Heart right ventricle (tissue), 16 donors: ENCODE measurements at places on chromosomes 16 and 17. TPM values are rescaled to one million over a fixed set of nuclear protein-coding genes. Genes with fewer than 3 reads are reported as not detected.

TBC1D3B gene
- total RNA-seq: 2.1 TPM

GRCh38 chr17:45246861-45247428 is 14.9 kb downstream of the SPATA32 start:
- no peak for DNase-seq
- peak overlapping the region; percentile 55 for H3K27ac ChIP-seq
- H3K4me3 ChIP-seq: peak overlapping the region; percentile 63
- no peaks in the 10 kb centered on the region for H3K27me3 ChIP-seq
- H3K36me3 ChIP-seq: no peaks in the 10 kb centered on the region

DNA sequence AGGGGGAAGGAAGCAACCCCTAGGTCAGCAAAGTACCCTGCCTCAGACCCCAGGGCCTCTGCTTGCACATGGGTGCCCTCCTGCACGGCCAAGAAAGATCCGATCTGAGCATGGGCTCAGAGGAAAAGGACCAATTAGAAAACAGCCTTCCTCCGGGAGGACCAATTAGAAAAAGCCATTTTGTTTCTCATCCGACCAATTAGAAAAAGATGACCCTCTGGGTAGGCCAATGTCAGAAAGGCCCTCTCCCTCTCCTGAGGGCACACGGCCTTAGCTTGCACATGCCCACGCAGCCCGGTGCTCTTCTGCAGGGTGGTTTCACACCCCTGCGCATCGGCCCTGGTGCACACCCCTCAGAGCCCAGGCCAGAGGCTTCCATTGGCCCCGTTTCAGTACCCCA is 5.1 kb upstream of the CISD3 start:
- H3K36me3 ChIP-seq: peaks cover 28% of the 10 kb centered on the region
- no peak overlapping the region for H3K27ac ChIP-seq
- H3K27me3 ChIP-seq: no peaks in the 10 kb centered on the region

- no peaks in the 10 kb centered on the region for H3K27me3 ChIP-seq
- H3K4me3 ChIP-seq: no peak overlapping the region
- no peaks in the 10 kb centered on the region for H3K4me1 ChIP-seq
- H3K36me3 ChIP-seq: no peaks in the 10 kb centered on the region
- DNase-seq: no peak
- no peak overlapping the region for H3K27ac ChIP-seq
These were observed 326.5 kb downstream of the WWOX start for GRCh38 chr16:78425891-78426510.

SLC13A2 gene
- total RNA-seq: not detected

SAP30BP gene
- 49.9 TPM for total RNA-seq

TBC1D3C gene
- total RNA-seq: not detected

GRCh38 chr17:3575511-3575910 is 17.9 kb upstream of the TRPV3 start:
- no peak overlapping the region for H3K27ac ChIP-seq
- H3K36me3 ChIP-seq: peaks cover 4% of the 10 kb centered on the region
- no peaks in the 10 kb centered on the region for H3K4me1 ChIP-seq
- no peaks in the 10 kb centered on the region for H3K27me3 ChIP-seq

GNGT2 gene
- 0.32 TPM for total RNA-seq

GRCh38 chr16:22328081-22328725 is 31.0 kb downstream of the POLR3E start:
- DNase-seq: no peak
- no peaks in the 10 kb centered on the region for H3K27me3 ChIP-seq
- no peak overlapping the region for H3K4me3 ChIP-seq
- H3K4me1 ChIP-seq: no peaks in the 10 kb centered on the region

GRCh38 chr17:74999523-74999922 is 12.1 kb downstream of the CDR2L start:
- no peaks in the 10 kb centered on the region for H3K4me1 ChIP-seq
- H3K36me3 ChIP-seq: peaks cover 39% of the 10 kb centered on the region
- H3K27me3 ChIP-seq: no peaks in the 10 kb centered on the region
- peak overlapping the region; percentile 36 for H3K27ac ChIP-seq
- peak; percentile 18 for DNase-seq

DNA sequence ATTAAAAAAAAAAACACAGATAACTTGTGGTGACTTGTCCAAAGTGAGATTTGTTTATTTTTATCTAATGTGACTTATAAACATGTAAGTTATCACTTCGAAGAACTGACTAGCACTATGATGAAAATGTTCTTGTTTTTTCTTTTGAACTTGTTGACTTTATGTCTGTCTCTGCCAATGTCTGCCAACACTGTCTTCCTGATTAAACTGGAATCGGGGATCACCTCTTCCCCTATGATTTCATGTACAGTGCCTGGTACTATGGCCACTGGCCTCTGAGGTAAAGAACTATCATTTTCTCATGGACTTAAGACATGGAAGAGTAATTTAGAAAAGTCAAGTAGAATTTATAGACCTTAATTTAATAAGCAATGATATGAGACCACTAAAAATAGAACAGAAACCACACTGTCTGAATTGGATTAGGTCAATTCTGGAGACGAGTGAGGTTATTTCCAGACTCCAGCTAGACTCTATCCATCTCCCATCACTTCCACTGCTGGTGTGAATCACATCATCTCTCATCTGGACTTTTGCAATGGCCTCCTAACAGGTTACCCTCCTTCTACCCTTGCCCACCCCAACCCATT is 8.9 kb downstream of the C17orf78 start:
- H3K27ac ChIP-seq: no peak overlapping the region

- H3K36me3 ChIP-seq: no peaks in the 10 kb centered on the region
- DNase-seq: no peak
- no peak overlapping the region for H3K4me3 ChIP-seq
- no peaks in the 10 kb centered on the region for H3K27me3 ChIP-seq
- H3K4me1 ChIP-seq: peaks cover 8% of the 10 kb centered on the region
- no peak overlapping the region for H3K27ac ChIP-seq
These were observed 10.7 kb upstream of the TMEM92 start for GRCh38 chr17:50263331-50264262.

- no peaks in the 10 kb centered on the region for H3K27me3 ChIP-seq
- DNase-seq: no peak
These were observed 9.7 kb downstream of the RMI2 start for GRCh38 chr16:11354733-11355574.

KRTAP17-1 gene
- not detected for total RNA-seq

MYH3 gene
- 0.17 TPM for total RNA-seq

DNA sequence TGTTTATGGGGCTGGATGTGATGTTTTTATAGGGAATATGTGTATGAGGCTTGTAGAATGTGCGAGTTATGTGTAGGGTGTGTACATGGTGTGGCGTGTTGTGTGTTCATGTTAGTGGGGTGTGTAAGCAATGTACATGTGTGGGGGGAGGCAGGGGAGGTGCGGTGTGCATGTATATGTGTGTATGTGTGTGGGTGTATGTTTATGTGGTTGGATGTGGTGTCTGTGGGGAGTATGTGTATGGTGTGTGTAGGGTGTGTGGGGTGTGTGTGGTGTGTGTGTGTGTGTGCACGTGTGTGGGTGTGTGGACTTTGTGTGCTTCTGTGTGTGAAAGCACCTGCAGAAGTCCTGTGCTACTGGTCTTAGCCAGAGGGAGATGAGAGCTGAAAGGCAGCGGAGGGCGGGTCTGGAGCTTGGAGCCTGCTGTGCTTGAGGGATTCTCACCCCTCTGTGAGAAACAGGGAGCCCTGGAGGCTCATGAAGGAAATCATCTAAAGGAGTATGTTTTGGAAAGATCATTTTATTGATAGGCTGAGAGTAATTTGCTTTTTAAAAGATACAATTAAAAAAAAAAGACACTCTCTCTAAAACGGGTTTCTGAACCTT is 222.7 kb downstream of the HS3ST4 start:
- no peak overlapping the region for H3K4me3 ChIP-seq
- H3K27me3 ChIP-seq: no peaks in the 10 kb centered on the region
- H3K36me3 ChIP-seq: no peaks in the 10 kb centered on the region
- H3K27ac ChIP-seq: no peak overlapping the region
- DNase-seq: no peak
- H3K4me1 ChIP-seq: no peaks in the 10 kb centered on the region

DNA sequence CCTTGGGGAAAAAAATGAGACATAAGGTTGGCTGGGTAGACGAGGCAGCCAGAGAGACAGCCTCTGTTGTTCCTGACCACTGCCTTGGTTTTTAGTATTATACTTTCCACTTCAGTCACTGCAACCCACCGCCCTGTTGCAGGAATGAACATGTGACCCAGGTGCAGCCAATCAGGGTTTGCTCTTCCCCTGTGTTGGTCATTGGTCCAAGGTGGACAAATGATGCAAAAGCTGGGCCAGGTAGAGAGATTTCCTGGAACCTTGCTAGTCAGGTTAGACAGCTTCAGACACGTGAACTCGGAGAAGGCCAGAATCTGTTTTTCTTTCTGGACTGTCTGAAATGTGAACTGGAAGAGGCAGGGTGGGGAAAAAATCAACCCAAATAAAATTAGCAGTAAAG is 452.4 kb upstream of the RBFOX1 start:
- no peaks in the 10 kb centered on the region for H3K36me3 ChIP-seq
- H3K4me3 ChIP-seq: no peak overlapping the region
- no peak overlapping the region for H3K27ac ChIP-seq
- H3K4me1 ChIP-seq: no peaks in the 10 kb centered on the region
- no peak for DNase-seq
- H3K27me3 ChIP-seq: no peaks in the 10 kb centered on the region

CACNG5 gene
- total RNA-seq: not detected

C17orf107 gene
- 0.74 TPM for total RNA-seq

GRCh38 chr16:60329108-60329507 is 1595.0 kb upstream of the GOT2 start:
- H3K4me3 ChIP-seq: no peak overlapping the region
- no peak for DNase-seq
- no peaks in the 10 kb centered on the region for H3K4me1 ChIP-seq
- no peak overlapping the region for H3K27ac ChIP-seq
- H3K27me3 ChIP-seq: no peaks in the 10 kb centered on the region
